ENCODE measurements at places on chromosomes 16 and 17.
A peak's percentile ranks its signal among the peaks of the same experiment; 100 is the strongest.

DNA sequence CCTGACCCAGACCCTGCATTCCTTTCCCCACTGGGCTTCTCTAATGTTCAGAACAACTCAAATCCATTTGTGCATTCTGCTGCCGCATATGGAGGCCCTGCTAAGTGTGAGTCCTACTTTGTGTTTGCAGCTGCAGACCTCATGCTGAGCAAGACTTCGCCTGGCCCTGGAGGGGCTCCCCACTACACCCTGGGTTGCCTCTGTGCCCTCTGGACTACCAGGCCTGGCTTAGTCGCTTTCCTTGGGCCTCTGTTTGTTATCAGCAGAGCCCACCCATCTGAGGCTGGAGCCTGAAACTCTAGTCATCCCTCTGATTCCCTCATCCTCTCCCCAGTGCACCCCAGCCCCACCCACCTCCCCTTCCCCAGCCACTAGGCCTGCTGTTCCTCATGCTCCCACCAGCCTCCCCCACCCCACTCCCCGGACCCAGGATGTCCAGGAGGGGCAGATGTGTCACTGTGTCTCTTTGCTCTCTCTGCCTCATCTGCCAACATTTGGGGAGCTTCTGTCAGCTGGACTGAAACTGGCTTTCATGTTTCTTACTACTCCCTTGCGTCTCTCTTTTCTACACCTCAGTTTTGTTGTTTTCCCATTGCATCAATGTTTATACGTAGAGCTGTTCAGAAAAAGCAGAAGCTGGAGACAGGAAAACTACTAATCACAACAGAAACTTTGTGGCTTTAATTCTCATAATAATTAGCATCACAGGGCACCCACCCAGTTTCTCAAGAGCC, 17.9 kb upstream of the CD300E start:
- DNase-seq = no peak

GRCh38 chr16:23258919-23259237, 43.2 kb upstream of the SCNN1B start:
- no peak for DNase-seq

DNA sequence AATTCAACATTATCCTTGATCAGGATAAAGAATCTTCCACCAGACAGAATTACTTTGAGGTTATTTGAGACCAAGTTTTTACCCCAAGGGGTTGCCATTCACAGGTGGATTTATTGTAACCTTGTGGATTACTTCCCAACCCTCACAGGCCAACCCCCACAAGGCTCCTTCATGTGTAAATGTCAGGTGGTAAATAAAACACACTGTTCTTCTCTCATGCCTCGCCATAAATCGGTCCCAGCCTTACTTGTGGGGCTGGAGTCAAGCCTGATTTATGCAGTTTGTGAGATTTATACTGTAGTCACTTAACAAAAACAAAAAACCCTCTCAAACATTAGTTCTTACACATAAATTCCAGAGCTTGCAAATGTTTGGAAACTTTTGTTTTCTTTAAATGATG, 98.6 kb upstream of the IRX3 start:
- no peak for DNase-seq

- DNase-seq = no peak
These were observed 3.9 kb downstream of the ACTG1 start for GRCh38 chr17:81508639-81509206.

DNA sequence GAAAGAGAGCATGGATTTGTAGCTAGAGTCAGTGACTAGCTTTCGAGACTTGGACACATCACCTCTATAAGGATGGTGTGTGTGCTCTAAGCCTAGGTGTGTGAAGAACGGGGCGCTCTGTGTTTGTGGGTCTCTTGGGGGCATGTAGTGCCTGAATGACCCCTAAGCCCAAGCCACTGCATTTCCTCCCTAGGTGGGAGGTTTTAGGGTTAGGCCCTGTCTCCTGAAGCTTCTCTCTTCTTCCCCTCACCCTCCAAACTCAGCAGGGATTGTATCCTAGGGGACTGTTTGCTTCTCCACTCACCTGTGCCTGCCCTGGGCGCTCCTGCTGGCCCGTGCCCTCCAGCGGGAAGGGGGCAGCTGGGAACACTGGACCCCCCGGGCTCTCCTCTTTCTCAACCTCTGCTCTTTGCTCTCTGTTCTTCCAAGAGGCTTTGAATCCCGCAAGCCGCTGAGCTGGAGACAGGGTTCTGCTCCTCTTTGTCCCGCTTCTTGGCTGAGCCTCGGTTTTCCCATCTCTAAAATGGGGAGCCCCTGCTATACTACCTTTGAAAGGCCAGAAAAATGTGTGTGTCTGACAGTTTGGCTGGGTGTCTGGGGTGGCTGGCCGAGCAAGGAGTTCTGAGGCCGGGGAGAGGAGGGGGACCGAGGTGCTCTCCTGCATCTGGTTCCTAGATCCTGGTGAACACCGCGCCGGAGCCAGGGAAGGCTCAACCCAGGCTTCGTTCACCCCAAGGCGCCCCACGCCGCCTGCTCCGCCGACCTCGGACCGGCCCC, 810 bp downstream of the CYGB start:
- no peak for DNase-seq

GRCh38 chr17:74746922-74747321, 1.5 kb upstream of the NHERF1 start:
- DNase-seq = no peak

DNA sequence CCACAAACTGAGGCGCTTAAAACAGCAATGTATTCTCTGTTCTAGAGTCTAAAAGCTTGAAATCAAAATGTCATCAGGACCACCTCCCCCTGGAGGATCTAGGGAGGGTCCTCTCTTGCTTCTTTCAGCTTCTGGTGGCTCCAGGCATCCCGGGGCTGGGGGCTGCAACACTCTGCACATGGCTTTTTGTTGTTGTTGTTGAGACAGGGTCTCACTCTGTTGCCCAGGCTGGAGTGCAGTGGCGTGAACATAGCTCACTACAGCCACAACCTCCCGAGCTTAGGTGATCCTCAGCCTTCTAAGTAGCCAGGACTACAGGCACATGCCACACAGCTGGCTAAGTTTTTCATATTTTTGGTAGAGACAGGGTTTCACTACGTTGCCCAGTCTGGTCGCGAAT, 37.0 kb upstream of the SNN start:
- no peak for DNase-seq

DNA sequence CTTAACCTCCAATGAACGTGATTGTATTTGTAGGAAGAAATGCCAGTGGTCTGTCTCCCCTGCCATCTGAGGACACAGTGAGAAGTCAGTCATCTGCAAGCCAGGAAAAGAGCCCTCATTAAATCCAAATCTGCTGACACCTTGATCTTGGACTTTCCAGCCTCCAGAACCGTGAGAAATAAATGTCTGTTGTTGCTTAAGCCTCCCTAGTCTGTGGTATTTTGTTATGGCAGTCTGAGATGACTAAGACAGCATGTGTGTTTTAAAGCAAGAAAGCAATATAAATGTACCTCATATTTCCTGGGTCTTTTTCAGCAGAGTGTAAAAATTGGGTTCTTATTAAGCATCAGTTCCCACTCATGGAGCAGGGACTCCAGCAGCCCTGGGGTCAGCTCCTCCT, 177.9 kb upstream of the NLRP1 start:
- DNase-seq = no peak

- peak; percentile 76 for DNase-seq
These were observed 22.9 kb upstream of the CORO6 start for GRCh38 chr17:29645515-29646051.

DNA sequence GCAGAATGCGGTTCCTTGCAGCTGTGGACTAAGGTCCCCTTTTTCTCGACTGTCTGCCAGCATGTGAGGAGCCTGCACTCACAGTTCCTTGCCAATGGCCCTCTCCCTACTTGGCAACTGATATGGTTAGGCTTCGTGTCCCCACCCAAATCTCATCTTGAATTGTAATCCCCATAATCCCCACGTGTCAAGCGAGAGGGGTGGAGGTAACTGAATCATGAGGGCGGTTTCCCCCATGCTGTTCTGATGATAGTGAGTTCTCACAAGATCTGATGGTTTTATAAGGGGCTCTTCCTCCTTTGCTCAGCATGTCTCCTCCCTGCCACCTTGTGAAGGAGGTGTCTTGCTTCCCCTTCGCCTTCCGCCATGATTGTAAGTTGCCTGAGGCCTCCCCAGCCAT, 19.9 kb downstream of the CIAPIN1 start:
- no peak for DNase-seq

GRCh38 chr17:74390680-74391653, 23.7 kb downstream of the GPR142 start:
- DNase-seq = no peak

GRCh38 chr17:4582101-4582501, 2.2 kb upstream of the SMTNL2 start:
- no peak for DNase-seq

DNA sequence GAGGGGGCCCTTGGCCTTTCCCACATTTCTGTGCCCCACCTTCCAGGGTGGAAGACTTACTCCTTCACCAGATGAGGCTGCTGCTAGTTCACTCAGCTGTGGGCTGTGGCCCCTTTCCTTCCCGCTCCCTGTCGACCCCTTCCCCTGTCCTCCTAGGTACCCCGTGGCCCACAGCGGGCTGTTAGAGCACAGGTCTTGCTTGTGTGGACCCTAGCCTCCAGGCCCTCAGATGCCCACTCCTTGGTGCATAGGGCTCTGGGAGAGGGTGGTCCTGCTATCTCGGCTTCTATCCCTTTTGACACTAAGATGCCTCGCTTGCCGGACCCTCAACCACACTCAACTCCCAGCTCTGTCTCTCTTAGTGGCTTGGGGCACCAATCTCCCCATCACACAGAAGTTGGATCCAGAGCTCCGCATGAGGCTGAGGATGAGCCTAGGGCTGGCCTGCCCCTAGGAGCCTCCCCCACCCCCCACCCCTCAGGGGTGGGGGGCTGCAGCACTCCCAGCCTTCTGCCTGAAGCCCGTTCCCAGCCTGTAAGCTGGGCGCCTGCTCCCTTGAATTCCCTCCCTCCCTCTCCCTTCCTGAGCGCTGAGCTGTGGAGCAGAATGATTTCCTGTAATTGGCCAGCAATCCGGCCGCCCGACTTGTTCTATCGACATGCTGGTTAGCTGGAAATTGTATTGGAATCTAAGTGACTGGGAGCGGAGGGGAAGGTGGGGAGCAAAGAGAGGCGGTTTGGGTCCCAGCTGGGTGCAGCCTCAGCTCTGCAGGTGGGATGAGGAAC, 30.9 kb downstream of the DCAKD start:
- peak; percentile 24 for DNase-seq

GRCh38 chr17:39064374-39064773, 87.1 kb downstream of the PLXDC1 start:
- DNase-seq = no peak

DNA sequence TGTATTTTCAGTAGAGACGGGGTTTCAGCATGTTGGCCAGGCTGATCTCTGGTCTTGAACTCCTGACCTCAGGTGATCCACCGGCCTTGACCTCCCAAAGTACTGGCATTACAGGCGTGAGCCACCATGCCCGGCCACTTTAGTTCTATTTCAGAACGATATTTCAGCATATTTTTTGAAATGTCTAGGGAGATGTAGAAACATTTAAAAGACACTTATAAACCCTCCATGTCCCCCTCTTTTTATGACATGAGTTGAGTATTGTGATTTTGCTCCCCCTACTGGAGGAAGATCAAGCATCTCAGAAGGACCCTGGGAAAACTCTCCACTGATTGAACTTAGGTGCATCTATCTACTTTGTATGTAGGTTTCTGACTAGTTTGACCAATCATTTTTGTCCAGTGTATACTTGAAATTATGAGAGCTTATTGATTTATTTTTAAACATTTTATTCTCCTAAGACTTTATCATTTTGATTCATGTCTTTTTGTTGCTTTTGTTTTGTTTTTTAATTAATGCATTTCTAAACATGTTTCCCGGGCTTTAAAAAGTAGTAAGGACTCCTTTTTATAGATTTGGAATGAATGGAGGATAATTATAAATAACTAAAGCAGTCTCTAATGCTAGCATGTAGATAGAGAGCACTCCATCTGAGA, 105.1 kb downstream of the CHD9 start:
- DNase-seq = peak; percentile 52

DNA sequence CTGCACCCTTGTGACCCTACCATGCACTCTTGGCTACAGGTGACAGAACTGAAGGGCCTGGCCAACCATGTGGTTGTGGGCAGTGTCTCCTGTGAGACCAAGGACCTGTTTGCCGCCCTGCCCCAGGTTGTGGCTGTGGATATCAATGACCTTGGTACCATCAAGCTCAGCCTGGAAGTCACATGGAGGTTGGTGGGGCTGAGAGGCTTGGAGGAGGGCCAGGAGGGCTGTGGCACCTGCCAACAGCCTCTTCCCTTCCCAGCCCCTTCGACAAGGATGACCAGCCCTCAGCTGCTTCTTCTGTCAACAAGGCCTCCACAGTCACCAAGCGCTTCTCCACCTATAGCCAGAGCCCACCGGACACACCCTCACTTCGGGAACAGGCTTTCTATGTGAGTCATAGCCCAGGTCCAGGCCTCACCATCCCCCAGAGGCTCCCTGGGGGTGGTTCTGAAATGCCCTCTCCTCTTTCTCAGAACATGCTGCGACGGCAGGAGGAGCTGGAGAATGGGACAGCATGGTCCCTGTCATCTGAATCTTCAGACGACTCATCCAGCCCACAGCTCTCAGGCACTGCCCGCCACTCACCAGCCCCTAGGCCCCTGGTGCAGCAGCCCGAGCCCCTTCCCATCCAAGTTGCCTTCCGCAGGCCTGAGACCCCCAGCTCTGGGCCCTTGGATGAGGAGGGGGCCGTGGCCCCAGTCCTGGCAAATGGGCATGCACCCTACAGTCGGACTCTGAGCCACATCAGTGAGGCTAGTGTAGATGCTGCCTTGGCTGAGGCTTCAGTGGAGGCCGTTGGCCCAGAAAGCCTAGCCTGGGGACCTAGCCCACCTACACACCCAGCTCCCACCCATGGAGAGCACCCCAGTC, 13.0 kb downstream of the RIPOR1 start:
- DNase-seq = no peak

DNA sequence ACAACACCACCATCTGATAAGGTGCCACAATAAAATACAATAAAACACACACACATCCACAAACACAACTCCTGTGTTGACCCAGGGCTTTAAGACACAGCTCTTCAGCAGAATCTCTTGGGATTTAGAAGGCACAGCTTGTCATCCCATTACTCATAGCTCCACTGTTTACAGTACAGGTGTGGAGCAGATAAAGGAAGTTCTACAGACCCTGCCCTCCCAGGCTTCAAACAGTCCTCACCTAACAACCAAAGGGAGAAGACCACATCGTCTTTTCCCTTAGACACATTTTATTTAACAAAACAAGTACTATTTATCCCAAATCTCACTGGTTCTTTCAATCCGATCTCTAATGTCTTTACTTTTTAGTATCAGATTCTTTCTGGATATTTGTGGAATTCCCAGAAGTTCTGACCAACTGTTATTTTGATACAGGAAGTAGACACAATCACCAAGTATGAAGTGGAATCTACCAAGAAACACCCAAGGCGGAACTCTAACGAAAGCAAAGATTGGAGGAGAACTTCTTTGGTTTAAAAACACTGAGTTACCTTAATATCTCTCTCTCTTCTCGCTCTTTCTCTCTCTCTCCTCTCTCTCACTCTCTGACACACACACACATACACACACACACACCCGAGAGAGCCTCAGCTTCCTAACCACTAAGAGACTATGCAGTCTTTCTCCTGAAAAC, 46.1 kb downstream of the CYTH1 start:
- DNase-seq = no peak

GRCh38 chr17:80252871-80253270, 7.8 kb upstream of the RNF213 start:
- DNase-seq = no peak
